ENCODE measurements at places on chromosomes 11 and 22.

DNA sequence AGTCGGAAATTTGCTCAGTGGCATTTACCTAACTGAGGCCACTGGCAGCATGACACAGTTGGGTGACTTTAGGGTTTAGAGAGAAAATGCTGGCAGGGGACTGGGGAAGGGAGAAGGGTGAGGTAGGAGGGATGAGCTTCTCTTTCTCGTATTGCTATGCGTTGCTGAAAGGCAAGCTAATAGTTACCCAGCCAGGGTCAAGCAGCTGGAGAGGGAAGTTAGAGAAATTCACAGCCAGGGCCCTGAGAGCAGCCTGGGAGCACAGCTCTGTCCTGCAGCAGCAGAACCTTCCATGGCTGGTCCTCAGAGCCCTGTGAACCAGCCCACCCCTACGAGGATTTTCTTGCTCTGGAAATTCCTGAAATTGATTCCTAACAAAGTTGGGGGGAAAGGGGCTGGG, 679.6 kb downstream of the NTM start:
- DNase-seq: no peak

- DNase-seq: no peak
Observed at GRCh38 chr11:1129611-1130160, 28.1 kb upstream of the MUC5AC start.

- DNase-seq: no peak
Observed at GRCh38 chr22:35681454-35682052, 33.3 kb downstream of the APOL6 start.

DNA sequence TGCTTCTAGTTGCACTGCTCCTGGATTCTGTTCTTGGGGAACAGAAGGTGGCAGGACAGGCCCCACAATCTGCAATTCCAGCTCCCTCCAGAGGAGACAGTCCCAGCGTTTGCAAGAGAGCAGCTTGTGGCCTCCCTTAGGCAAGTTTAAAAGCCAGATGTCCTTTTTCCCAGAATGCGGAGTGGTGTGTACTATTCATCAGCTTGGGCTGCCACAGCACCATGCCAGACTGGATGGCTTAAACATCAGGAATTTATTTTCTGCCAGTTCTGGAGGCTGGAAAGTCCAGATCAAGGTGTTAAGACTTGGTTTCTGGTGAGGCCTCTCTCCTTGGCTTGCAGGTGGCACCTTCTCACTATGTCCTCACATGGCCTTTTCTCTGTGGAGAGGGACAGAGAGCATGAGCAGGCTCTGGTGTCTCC, 11.7 kb downstream of the MIAT start:
- no peak for DNase-seq

DNA sequence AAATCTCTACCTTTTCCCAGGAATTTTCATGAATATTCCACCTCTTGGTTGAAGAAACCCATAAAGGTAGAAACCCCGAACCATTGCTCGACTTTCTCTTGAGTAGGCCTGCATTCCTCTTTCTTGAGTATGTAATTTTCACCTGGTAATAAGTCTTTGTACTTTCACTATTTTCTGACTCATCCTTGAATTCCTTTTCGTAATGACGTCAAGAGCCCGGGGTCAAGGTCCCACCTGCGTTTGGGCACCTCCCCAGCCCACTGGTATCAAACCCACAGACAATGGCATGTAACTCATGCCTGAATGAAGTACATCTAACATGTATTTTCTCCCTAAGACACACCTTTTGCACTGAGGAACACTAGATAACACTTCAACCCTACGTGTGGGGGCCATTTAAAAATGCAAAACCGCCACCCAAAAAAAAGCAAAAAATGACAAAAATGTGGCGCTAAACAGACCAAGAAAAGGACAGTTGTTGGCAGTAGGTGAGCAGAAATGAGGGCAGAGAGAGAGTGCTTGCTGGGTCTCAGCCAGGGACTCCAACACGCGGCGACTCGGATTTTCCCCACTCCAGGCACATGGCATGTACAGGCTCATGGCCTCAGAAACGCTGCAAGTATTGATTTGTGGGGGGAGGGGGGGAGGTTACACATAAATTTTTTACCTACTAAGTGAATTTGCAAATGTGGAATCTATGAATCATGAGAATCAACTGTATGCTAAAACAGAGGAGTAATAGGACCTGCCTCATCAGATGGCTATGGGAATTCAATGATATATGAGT, 4.1 kb upstream of the C11orf24 start:
- DNase-seq: no peak

DNA sequence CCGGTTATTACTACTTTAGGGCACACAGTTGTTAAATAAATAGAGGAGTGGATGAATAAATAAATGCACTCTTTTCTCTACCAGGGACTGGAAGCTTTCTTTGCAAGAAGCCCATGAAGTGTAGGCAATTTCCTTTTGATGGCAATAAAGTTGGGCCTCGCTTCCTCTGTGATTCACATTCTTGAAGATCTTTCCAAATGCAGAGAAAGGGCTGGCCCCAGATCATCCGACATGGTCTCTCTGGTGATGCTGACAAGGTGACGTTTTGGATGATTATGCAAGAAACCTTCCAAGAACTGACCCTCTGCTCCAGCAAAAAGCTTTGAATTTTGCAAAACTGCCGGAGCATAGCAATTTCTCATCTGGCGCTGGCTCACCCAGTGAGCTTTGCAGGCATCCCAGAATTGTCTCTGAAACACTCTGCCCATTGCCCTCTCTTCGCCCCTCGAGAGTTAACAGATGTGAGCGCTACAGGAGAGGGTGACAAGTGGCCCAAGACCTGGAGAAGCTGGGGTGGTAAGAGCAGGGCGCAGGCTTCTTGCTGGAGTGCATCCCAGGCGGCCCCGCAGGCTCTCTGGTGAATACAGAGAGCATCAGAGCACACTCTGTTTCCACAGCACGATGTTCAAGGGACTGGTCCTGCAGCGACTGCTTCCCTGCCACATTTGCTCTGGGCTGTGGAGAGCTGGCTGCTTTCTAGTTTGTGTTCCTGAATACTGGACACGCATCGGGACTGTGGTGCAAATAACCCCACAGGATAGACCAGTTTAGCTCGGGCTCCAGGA, 11.5 kb upstream of the IFT27 start:
- DNase-seq: no peak

DNA sequence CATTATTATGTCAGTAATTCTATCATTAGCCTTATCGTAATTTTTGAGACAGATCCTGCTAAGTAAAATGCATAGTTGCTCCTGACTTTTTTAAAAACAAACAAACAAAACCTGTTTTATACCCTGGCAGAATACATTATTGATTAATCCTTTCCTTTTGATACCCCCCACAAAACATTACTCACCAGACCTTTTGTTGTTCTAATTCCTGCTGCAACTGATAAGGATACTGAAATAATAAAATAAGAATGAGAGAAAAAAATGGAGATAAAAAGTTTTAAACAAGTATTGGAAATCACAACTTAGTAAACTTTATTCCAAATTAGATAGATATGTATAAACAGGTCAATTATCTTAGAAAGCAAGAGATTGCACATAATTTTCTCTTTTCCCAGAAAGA, 28.6 kb downstream of the MS4A4E start:
- DNase-seq: no peak

DNA sequence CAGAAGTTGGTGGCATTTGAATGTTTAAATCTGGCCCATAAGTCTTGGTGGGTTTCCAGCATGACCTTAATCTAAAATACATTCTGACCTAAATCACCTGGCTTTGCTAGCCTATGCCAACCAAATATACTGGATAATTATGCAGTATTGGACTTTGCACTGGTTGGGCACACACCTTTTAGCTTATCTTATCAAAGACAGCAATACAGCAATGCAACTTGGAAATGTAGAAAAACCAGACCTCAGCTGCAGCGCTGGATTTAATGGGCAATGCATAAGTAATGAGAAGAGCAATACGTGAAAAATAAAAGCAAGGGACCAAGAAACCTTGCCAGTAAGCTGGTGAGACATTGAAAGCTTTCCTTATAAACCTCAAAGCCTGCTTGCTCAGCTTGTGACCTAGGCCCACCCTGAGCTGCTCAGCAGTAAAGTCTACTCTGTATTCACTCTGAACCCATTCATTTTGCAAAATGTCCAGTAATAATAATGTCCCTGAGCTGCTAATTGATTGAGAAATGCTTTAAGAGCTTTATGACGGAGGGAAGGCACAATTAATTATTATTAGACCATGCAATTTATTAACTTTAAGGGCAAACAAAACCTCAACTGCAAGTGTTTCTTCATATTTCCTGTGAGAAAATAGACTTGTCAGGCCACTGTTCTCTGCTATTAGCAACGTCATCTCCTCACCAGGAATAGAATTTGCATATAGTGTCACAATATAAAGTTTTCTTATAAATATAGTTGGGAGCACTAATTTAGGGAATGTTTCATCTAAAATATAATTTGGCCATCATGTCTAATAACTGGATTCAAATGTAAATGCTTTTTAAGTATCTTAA, 49.4 kb upstream of the CEP295 start:
- DNase-seq: no peak

DNA sequence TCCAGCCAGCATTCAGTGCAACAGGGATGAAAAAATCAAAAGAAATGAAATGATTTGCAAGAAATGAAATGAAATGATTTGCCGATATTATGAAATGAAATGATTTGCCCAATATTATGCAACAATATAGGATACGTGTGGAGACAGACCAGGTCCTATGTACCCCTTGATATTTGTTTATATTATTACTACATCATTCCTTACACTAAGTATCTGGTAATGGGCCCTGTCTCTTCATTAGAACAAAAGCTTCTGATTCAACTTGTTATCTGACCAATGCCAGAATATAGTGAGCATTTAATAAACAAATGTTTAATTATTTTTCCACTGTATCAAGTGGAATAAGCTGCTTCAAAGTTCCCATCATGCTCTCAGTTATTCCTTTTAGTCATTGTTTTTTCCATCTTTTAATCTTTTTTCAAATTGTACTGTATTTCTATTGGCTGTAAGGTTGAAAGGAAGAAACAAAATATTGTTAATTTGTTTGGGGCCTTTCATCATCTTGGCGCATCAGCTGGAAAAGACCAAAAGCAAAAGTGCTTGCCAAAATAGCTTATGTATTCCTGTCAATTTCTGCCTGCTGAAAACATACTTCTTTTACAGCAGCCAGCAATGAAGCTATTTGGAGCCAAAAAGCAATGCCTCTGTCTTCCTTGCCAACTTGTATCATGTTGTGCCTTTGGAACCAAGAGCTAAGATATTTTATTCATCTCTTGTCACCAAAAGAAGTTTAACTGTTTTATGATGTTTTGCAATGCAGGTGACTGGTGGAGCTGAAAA, 2314.9 kb downstream of the LRRC4C start:
- DNase-seq: no peak

DNA sequence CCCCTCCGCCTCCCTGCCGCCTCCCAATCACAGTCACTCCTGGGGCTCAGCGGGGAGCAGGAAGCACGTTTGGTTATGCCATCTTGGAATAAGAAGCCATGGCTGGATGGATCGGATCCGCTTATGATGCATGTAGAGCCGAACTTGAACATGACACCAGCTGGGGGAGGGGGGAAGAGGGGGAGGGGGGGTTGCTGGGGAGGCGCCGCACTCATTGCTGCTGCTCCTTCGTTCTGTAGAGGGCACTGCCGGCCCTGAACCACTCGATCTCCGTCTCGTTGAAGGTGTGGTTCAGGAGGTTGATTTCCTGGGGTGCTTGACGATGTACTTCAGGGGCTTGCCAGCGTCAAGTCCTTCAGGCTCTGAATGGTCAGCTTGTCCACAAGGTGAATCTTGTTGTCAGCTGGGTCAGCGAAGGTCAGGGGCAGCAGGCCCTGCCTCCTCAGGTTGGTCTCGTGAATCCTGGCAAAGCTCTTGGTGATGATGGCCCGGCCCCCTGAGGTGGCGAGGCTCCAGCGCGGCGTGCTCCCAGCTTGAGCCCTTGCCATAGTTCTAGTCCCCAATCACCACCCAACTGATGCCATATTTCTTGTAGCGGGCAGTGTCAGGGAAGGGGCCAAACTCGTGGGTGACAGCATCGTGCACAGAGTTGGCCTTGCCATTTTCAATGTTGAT, 476.9 kb upstream of the ISX start:
- no peak for DNase-seq

DNA sequence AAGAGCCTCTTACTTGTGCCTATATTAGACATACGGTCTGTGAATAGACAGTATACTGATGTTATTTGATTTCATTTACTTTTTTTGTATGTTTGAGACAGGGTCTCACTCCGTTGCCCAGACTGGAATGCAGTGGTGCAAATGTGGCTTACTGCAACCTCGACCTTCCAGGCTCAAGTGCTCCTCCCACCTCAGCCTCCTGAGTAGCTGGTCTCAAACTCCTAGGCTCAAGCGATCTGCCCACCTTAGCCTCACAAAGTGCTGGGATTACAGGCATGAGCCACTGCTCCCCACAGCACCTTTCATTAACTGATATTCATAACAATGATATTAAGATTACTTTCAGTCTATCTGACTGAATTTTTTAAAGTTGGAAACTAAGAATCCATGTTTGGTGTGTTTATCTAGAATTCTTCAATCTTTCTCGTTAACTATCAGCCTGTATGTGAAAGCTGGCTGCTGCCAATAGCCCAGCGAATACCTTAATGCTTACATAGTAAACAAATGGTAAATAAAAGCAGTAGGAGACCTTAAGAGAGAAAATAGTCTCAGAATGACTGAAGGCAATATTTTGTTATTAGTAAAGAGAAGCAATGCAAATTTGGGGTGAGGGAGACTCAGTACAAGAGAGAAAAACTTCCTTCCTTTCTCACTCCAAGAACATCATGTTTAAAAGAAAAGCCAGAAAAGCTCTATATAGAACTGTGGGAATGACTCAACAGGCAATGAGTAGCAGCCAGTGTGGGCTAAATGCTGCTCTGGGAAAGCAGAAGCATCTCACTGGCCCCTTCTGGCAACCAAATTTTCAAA, 101.9 kb downstream of the MRTFA start:
- DNase-seq: no peak

GRCh38 chr22:25374869-25375268, 155.4 kb downstream of the CRYBB2 start:
- DNase-seq: no peak

DNA sequence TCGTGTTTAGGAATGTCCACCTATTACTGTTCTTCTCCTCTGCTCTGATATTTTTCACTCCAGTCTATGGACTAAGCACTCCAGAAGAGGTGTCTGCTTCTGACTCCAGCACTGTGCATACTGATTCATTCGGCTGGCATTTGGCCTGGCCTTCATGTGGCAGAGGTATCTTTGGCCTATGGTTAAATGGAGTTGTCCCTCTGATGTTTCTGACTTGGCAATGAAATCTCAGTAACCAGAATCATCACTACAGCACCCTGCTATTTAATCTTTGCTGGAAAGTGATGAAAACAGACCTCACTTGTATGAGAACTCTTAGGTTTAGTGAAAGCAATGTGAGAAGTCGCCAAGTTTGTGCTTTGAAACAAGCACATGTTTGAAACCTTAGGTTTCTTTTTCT, 155.2 kb downstream of the MAML2 start:
- DNase-seq: no peak

GRCh38 chr22:29636751-29637150, 33.3 kb downstream of the NF2 start:
- no peak for DNase-seq

DNA sequence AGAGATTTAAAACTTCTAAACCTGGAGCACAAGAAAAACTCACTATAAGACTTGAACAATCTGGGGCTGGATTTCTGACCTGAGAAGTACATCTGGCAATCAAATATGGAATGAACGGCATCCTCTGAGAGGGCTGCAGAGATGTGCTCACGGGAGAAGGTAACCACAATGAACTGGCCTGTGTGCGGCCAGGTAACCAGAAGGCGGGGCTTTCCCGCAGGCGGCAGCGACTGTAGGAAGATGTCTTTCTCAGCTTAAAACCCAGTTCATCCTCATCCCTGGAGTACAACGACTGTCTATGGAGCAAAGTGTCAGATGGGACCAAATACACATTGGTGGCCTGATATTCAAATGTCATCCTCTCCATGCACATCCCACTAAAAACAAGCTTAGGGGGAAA, 24.5 kb downstream of the MICAL3 start:
- DNase-seq: no peak

- DNase-seq: no peak
Observed at GRCh38 chr11:60914633-60915247, 782 bp downstream of the TMEM109 start.

Data from T follicular helper cell (primary cell).